ENCODE measurements at places on chromosomes 13 and 19.
A peak's percentile ranks its signal among the peaks of the same experiment; 100 is the strongest.

DNA sequence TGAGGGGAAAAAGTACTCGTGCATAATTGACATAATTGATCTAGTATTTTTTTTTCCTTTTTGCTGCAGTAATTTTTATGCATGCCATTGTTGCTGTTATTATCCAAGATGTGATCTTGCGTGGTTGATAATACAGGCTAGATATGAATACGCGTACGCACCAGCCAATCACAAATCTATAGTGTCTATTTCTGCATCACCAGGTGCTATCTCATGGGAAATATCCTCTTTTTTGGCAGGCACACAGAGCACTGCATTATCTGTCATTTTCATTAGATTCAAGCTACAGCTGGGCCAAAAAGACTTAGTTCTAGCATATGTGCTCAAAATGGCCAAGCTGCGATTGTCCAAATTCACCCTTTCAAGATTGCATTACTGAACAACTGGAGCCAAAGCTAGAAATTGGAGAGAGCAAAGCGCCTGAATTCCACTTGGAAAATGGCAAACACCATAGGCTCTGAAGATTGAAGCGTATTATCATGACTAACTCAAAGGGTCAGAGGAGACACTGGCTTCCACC lies 181.1 kb downstream of the TSHZ3 start:
- DNase-seq = no peak

DNA sequence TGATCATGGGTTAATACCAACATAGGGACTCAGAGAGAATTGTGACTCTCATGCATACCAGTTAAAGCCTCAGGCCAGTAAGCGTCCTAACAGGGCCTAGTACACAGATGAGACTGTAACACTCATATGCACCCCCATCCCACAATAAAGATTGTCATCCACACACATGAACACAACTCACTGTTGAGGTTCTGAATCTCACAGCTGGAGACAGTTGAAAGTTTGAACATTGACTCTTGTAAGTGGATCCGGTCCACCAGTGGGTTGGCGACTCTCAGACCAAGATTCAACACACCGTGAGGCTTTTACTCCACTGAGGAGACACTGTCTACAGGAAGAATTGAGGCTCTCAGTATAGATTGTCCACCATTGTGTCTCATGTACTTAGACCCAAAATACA lies 88.1 kb downstream of the ZNF429 start:
- no peak for DNase-seq

- DNase-seq = peak; percentile 92
Measured at GRCh38 chr19:48489608-48490216, 20.5 kb downstream of the CYTH2 start.

DNA sequence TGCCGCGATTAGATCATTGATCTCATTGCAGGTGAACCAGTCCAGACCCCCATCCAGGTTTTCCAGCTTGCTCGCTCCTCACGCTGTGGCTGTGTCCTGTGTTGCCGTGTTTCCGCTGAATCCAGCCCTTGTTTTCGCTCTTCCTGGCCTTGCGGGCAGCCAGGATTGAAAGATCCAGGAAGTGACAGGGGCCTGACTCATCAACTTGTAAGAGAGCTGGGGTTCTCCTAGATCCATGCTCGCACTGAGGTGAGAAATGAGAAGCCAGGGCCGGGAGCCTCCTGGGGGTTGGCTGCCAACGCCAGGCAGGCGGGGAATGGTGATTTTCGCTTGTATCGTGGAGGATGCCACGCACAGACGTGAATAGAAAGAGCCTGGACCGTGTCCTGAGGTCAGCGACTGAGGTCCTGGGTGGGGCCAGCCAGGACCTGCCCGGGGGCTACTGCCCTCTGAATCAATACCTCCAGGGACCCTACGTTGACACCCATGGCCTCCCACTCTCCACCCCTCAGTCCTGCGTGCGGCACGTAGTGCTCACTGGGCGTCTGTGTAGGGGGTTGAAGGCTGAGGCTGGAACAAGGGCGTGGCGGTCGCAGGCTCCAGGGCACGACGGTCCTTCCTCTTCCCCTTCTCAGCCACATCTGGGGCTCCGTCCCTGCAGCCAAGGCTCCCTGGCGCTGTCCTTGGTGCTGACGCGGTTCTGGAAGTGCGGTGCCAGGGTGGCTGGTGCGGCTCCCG lies 7.3 kb upstream of the PTPRH start:
- DNase-seq = peak; percentile 89

GRCh38 chr19:58538257-58539168 lies 5.4 kb upstream of the TRIM28 start:
- peak; percentile 88 for DNase-seq

DNA sequence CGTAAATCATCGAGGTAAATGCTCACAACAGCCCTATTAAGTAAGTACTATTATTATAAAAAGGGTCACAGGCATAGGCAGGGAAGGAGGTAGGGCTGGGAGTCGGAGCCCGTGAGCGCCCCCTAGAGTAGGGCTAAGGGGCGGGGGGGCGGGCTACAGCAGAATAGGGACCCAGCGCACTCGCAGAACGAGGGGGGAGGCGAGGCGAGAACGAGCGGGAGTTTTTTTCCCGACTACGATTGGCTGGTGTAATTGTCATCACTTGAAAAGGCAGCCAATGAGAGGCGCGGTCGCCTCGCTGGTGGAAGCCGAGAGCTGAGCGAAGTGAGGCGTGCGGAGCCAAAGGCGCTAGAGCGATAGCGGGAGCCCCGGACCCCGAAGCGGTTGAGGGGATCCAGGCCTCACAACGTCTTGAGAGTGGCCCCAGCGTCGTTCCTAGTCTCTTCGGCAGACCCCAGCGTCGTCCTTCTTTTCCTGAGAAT lies 24.2 kb downstream of the KEAP1 start:
- peak; percentile 89 for DNase-seq

All from ecto neural progenitor cell (in vitro differentiated cells).